ENCODE measurements at places on chromosomes 2 and 18.

DNA sequence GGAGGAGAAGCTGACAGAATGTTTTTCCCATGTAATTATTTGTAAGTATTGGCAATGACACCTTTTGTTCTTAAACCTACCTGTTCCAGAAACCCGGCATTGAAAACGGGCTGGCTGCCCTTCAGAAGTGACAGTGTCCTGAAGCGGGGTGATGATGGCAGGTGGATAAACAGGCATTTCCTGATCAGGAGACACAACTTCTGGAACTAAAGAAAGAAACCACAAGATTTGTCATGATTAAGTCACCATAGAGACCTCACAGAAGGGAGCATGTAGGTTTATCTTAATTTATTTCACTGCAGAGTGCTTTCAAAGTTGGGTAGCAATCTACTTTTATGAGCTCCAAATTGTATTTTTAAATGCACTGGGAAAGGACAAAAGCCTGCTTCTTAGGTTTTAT is 43.1 kb downstream of the TTN start:
- no peak for DNase-seq

DNA sequence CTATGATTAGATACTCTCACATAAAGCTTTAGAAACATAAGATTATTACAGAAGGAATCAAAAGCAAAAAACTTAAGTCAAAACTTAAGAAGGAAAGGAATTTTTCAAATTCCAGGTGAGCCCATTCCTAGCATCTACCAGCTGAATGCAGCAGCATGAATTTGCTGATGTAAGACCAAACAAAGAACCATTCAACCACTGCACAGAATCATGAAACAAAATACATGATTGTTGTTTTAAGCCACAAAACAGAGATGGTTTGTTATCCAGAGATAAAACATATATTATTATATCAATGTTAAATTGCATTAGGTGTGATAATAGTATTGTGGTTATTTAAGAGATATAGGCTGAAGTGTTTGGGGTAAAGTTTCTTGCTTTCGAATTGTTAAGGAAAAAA is 29.0 kb downstream of the PIGN start:
- no peak for DNase-seq

GRCh38 chr2:221527776-221528309 is 44.3 kb downstream of the EPHA4 start:
- DNase-seq: no peak

GRCh38 chr2:10022041-10022421 is 21.3 kb upstream of the KLF11 start:
- DNase-seq: no peak

DNA sequence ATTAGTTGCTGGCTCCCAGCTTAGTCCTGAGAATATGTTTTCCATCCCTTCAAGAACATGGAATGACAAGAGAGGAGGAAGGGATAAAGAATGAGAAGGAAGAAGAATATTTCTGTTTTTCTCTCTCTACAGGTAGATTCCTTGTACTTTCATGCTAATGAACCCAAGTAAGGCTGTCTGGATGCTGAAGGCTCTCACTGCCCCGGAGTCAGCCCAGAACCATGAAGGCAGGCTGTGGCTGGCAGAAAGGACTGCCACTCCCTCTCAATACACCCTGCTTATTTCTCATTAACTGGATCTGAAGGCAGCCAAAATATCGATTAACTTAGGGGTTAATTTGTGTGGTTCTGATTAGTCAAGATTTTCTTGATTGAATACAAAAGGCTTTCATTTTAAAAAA is 93.1 kb upstream of the NPAS2 start:
- no peak for DNase-seq

DNA sequence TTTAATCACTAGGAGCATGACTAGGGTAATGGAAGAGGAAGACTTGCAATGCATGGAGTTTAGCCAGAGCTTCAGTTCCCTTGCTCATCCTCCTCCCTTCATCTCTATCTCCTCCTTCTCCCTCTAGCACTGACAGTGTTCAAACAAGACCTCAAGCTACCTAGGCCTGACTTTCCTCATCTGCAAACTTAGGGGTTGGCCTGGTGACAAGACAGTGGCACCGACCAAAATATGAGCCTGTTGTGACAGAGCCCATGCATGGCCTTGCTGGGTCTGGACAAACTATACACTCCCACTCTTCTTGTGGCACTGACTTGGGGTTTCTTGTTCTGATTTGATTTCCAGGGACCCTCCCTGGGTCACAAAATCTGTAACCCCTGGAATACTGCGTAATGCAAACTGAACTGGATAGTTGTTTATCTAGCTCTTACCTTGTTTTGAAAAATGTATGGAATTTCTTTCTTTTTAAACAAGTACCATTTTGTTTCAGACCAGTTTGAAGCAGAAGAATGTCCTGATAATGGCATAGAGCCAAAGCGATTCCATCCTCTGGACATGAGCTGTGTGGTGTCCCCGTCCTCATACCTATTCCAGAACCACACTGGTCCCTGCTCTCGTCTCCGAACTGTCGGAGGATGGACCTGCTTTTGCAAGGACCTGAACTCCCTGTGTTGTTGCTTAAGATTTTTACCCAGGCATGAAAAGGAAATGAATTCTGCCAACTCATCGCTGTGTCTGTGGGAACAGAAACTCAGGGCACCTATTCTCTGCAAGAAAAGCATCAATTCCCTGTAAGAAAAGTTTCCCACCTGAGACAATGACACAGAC is 33.4 kb upstream of the PPP4R1 start:
- no peak for DNase-seq

Measured in activated CD8-positive, alpha-beta memory T cell treated with anti-CD3 and anti-CD28 coated beads, Interleukin-2, amount 50 U/mL, for 48 hours (primary cell).